ENCODE measurements at places on chromosomes 7 and 10. TPM values are rescaled to one million over a fixed set of nuclear protein-coding genes. Genes with fewer than 3 reads are reported as not detected.

DNA sequence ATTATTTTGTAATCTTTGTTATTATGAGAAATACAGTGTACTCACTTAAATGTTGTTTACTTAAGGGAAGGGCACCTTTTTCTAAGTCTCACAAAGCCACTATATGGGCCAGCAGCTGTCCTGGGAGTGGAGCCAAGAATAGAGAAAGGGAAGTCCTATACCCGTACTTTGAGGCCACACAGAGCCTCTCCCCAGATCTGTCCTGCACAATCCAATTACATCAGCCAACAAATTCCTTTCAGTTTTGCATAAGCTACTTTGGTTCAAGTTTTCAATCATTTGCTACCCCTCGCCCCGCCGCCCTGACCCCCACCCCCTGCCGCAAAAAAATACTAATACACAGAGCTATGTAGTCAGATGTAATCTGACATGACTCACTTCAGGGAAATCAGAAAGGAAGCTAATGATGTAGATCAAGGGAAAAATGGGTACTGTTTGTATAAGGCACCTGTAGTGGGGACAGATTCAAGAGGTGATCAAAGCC lies 297.4 kb upstream of the NEBL start:
- DNase-seq, result peak; percentile 63

GRCh38 chr7:1241258-1241602 lies 8.6 kb downstream of the UNCX start:
- no peak for DNase-seq

DNA sequence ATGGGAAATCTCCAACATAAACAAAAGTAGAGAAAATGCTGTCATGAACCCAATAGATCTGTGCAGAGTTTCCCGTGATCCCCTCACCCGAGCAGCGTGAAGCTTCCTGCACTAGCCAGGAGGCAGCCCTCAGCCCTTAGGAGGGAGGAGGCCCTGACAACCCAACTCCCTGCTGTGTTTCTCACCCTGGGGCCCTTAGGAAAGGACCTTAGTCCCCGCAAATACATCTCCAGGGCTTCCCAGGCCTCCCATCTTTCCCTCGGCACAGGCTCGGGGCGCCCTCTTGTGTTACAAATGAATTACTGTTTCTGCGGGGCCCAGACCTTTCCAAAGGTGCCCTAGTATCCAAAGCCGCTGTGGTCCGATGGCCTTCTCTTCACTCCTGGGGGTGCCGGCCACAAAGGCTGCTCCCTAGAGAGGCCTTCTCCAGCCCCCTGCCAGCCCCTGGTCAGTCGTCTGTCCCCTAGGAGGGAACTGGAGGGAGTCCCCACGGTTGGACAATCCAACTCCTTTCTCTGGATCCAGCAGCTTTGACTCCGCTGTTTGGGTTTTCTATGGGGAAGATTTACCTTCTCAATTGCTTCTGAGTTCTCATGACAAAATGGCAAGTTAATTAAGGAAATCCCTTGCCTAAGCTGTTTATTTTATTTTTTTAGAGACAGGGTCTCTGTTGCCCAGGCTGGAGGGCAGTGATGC lies 49.9 kb upstream of the SH2B2 start:
- DNase-seq, result peak; percentile 44

GRCh38 chr10:72088889-72089575 lies 681 bp upstream of the SPOCK2 start:
- no peak for DNase-seq

KLLN gene
- 1.2 TPM for total RNA-seq

GRCh38 chr7:102042016-102042656 lies 224.7 kb downstream of the CUX1 start:
- peak; percentile 59 for DNase-seq

ASZ1 gene
- total RNA-seq, result not detected

GRCh38 chr10:106401161-106401560 lies 763.3 kb downstream of the SORCS1 start:
- peak; percentile 26 for DNase-seq

HPSE2 gene
- not detected for total RNA-seq

CACNB2 gene
- under 0.01 TPM for total RNA-seq

DNA sequence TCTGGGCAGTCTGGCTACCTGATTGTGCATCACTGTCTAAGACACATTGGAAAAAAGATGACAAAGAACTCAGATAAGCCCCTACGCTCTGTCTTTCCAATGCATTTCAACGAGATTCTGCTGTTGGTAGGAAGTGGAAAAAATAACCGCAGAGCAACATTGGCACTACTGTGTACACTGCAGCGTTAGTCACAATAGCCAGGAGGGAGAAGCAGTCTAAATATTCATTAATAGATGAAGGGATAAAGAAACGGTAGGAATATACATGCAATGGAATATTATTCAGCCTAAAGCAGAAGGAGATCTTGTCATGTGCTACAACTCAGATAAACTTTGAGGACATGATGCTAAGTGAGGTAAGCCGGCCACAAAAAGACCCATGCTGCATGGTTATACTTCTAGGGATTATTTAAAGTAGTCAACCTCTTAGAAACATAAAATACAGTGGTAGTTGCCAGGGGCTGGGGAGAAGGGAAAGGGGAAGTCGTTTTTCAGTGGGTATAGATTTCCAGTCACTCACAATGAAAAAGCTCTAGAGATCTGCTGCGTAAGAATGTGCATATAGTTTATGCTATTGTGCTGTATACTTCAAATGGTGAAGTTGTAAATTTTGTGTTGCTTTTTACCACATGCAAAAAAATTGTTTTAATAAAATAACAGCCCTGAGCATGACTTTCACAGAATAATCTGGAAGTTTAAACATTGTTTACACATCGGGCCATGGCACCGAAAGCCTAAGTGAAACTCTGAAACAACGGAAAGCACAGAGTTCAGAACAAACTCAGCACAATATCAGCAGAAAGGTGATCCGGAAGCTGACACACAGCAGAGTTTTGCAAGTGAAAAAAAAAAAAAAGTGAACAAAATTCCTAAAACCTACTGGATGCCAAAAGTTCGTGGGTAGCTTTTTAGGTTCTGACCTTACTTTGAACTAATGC lies 40.1 kb downstream of the ELMO1 start:
- no peak for DNase-seq

MYL10 gene
- total RNA-seq, result not detected

NPC1L1 gene
- not detected for total RNA-seq

DNA sequence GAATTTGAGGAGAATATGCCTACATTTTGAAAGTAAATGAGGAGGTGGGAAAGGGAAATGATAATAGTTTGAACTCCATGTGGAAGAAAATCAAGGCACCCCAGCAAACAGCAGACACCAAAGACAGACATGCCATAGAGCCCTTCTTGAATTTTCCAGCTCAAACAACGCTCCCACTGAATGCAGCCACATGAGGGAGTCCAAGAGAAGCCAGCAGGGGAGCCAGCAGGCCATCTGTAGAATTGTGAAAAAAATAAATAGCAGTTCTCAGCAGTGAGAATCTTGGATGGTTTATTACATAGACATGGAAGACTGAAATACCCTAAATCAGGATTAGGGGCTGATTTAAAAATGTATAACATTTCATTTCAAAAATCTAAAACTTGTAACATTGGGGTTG lies 1567.3 kb upstream of the LRRTM3 start:
- peak; percentile 23 for DNase-seq

DNA sequence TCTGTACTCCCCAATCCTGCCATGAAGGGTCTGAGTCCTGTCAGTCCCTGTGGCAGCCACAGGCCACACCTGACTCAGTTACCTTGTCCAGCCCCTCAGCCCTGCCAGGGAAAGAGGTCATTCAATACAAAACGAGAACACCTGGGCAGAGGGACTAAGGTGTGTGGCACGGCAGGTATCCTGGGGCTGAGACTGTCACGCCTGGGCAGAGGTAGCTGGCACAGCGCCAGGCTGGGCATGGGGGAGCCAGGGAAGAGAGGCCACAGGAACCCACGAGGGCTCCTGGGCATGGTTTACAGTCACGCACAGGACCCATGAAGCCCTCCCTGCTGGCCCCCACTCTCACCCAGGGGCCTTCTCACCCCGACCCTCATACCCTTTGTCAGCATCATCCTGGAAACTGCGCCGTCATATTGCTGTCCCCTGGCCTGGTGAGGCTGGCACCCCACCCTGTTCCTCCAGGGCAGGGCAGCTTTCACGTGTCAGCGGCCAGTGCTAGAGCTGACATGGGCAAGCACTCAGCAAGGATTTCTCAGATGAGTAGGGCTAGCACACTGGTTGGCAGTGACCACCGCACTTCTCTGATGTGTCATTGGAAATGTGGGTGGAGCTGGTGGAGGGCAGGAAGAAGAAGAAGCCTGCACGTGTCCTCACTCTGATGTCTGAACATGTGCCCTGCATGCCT lies 42.7 kb downstream of the LRRC18 start:
- no peak for DNase-seq
